Central memory CD4-positive, alpha-beta T cell (primary cell): ENCODE measurements at places on chromosomes 11 and 22.

- DNase-seq, result peak; percentile 66
Measured at GRCh38 chr22:22787786-22788459, 99.7 kb upstream of the IGLL5 start.

GRCh38 chr11:12784445-12784844, 110.2 kb downstream of the TEAD1 start:
- DNase-seq, result no peak

DNA sequence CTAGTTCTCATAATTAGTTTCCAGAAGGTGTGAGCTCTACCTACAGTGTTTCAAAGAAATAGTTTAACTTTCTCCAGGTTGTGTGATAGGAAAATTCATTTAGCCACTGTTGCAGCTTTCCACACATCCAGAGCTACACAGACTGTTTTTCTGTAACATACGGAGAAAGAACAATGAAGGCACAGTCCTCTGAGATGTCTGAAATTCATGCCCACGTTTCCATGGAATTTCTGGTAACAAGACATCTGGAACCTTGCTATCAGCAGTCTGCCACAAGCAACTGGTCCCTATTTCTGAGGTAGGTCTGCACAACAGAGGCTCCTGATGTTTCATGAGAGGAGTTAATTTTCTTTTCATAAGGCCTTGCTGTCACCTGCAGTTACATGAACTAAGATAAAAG, 273.3 kb upstream of the C11orf87 start:
- no peak for DNase-seq

DNA sequence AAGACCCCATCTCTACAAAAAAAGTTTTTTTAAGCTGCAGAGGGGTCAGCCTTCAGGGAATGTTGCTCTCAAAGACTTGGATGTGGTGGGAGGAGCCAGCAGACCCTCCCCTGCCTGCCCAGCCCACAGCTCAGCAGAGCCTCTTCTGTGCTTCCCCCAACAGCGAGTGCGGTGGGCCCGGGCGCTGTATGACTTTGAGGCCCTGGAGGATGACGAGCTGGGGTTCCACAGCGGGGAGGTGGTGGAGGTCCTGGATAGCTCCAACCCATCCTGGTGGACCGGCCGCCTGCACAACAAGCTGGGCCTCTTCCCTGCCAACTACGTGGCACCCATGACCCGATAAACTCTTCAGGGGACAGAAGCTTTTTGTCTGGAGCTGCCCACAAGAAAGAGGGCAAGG, 10.5 kb downstream of the TMA7B start:
- no peak for DNase-seq

DNA sequence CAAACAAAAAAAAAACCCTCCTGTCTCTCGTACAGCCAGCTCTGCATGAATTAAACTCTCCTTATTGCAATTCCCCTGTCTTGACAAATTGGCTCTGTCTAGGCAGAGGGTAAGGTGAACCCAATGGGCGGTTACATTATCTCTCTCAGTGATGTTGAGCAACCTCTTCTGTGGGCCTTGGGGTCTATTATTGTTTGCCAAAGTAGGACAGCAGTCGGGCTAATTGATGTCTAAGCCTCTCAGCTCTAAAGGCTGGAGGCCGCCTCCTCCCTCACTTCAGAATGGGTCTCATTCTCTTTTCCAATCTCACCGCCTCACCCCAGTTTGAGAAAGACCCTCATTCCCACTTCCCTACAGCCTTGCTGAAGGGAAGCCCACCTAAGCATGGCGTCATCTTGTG, 1.3 kb upstream of the SLC25A45 start:
- DNase-seq, result no peak

DNA sequence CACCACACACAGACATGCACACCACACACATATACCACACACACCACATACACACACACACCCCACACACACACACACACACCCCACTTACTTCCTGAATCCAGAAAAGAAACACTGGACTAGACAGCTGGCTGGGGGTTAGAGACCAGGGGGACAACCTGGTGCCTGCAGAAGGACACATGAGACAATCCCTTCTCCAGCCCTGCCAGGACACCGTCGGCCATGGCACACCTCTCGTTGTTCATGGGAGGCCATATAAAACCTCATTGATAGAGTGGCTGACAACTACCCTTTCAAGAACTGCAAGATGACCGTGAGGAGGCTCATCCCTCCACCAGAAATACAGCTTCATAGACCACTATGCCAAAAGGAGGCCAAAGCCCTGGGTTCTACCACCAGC, 54.3 kb downstream of the IGSF9B start:
- no peak for DNase-seq

GRCh38 chr22:20062766-20063083, 17.3 kb upstream of the DGCR8 start:
- no peak for DNase-seq

- no peak for DNase-seq
Measured at GRCh38 chr11:125373426-125374391, 122.4 kb downstream of the FEZ1 start.

- DNase-seq, result peak; percentile 53
Measured at GRCh38 chr22:22752556-22753477, 108.4 kb downstream of the GGTLC2 start.

DNA sequence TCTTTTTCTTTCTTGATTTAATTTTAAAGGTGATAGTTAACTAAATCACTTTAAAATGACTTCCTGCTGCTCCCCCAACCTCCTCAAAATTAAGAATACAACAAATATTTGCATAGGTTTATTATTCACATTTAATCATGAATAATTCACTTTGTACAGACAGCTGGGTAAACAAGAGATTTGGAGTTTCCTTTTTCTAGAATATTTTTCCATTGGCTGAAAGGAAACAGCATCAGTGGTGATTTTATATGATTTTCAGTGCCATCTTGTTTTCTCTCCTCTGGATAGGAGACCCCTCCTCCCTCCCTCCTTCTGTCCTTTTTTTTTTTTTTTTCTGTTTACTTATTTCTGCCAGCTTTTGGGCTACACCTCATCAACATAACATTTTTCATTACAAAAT, 60.5 kb downstream of the LIF start:
- no peak for DNase-seq

- no peak for DNase-seq
Measured at GRCh38 chr22:44702479-44703198, 635 bp downstream of the PRR5 start.

GRCh38 chr11:83480251-83480650, 194.1 kb upstream of the CCDC90B start:
- no peak for DNase-seq

DNA sequence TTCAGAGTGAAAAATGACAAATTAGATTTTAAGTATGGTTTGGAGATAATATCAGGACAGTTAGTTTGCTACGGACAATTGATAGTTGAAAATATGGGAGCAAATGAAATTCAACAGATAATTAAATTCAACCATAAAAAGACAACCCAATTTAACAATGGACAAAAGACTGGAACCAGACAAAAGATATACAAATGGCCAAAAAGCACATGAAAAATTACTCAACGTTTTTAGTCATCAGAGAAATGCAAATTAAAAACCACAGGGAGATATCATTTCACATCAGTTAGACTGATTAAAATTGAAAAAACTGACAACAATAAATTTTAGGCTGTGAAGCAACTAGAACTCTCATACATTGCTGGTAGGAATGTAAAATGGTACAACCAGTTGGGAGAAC, 27.2 kb downstream of the SIK2 start:
- no peak for DNase-seq

DNA sequence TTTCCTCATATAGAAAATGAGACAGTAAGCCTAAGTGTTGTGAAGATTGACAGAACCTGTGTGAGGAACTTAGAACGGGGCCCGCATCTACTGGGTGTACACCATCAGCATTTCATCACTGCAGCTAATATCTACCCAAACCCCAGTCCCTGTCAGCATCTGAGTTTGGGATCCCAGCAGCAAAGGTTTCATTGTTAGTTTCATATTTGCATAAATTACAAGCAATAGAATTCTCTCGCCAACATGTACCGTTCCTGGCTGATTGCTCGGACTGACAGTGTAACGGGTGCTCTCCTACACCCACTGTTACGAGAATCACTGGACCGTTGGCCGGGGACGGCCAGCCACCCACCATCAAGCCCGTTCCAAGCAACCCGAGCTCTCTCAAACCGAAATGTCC, 10.4 kb upstream of the TMPRSS6 start:
- DNase-seq, result no peak
